ENCODE measurements at places on chromosomes 11 and 22.

DNA sequence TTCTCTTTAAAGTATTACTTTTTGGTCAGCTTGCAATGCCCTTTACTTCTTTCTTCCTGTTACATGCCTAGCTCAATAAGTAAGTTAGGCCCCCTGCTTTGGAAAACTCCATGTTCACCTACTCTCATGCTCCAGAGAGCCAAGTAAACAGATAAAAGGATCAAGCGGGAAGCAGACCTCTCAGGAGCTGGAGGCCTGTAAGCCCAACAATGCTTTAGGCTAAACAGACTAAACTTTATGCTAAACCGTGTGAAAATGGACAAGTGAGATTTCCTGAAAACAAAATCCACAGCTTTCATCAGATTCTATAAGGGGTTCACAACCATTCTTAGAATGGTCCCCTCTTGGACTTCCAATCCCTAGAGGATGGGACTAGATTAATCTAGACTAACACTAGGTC lies 40.2 kb downstream of the CELF1 start:
- no peak for DNase-seq

- no peak for DNase-seq
These were observed 31.7 kb upstream of the GRAMD4 start for GRCh38 chr22:46588279-46589140.

DNA sequence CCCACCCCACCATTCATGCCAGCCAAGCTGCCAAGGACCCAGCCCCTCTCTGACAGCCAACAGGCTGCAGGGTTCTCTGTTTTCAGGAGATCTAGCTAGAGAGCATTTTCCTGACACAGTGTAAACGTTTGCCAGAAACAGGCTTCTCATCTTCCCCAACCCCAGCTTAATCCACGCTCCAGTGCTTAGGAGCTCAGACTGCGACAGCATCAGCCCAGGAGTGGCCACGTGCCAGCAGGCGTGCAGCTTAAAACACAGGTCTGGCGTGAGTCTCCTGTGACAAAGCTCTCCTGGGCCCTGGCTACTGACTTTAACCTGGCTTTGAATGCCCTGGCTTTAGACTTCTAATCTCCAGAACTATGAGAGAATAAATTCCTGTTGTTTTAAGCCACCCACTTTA lies 66.6 kb downstream of the GALNT18 start:
- peak; percentile 79 for DNase-seq

DNA sequence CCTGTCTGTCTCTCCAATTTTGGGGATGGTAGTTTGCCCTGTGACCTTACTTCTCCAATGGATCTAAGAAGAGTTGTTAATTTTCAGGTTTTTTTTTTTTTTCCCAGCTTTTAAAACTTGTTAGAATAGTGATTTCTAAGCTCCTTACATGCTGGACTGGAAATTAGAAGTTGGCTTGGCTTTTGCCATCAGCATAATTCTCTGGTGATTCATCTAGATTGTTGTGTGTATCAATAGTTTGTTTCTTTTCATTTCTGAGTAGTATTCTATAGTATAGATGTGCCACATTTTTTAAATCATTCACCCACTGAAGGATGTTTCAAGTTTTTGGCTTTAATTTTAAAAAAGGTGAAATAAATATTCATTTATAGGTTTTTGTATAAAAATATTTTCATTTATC lies 51.4 kb downstream of the ADAMTS15 start:
- DNase-seq = no peak

- no peak for DNase-seq
These were observed 55.5 kb upstream of the USP47 start for GRCh38 chr11:11786234-11786633.

DNA sequence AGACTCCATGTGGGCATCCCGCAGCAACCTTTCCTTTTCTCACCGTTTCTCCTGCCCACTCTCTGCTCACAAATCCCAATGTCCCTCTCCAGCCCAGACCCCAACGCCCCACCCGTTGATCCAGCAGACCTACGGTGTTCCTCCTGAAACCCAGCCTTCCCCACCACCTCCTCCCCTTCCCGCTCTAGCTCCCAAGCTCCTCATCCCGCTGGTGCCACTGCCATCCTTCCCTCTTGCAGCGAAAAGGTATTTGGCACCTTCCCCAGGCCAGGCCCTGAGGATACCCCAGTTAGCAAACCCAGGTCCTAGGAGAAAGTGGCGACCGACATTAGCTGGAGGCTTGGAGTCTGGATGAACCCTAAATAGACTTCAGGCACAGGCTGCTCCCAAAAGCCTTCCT lies 84.0 kb upstream of the RTL6 start:
- DNase-seq = no peak

GRCh38 chr22:45537734-45538181 lies 35.1 kb downstream of the FBLN1 start:
- peak; percentile 61 for DNase-seq

DNA sequence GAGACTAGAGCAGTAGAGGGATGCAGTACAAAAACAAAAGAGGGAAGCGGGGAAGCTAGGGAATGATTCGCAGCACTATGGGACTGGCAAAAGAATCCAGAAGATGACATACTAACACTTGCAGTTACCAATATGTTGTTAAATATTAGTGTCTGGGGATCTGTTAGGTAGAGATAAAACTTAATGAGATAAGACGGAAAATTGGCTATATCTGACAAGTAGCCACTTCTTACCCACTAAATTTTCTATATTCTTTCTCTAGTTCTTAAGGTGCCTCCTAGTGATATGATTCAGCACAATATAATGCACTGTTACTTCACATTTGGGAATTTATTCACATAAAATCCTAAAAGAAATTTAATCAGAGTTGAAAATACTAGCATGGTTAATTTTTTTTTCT lies 30.8 kb downstream of the CCDC90B start:
- no peak for DNase-seq

DNA sequence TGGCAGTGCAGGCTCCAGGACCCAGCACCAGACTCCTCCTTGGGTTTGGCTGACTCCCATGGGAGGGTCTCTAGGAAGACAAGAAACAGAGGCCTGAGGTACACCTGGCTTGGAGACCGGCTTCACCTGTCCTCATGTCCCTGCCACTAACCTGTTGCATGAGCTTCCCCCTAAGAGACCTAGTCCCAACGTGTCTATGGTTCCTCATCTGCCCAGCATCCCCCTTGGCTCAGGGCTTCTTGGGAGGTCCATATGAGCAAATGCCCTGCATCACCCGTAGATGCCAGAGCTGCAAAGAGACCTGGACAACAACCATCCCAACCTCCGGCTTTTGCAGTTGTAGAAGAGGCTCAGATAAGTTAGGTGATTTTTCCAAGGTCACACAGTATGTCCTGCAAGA lies 123.5 kb downstream of the BUD13 start:
- peak; percentile 2 for DNase-seq

DNA sequence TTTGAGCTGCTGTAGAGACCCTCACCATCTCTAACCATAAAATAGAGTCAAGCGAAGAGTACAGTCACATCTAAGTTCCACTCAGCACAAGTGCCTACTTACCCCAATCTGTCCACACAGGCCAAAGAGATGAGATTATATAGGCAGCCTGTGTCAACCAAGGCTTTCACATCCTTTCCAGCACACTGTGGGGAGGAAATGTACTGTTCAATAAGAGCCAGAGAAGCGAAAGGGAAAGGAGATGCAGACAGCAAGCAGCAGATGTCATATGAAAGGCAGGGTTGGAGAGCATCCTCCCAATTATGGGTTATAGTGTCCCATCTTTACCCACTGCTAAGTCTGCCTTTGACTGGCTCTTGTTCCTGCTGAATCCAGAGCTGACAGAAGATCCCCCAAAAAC lies 16.4 kb downstream of the NRIP3 start:
- no peak for DNase-seq

GRCh38 chr22:43707648-43708047 lies 104.5 kb downstream of the EFCAB6 start:
- DNase-seq = no peak

- no peak for DNase-seq
These were observed 41.8 kb upstream of the KCNQ1OT1 start for GRCh38 chr11:2741377-2742131.

- DNase-seq = no peak
These were observed 7.0 kb downstream of the PPM1F start for GRCh38 chr22:21945453-21946261.

DNA sequence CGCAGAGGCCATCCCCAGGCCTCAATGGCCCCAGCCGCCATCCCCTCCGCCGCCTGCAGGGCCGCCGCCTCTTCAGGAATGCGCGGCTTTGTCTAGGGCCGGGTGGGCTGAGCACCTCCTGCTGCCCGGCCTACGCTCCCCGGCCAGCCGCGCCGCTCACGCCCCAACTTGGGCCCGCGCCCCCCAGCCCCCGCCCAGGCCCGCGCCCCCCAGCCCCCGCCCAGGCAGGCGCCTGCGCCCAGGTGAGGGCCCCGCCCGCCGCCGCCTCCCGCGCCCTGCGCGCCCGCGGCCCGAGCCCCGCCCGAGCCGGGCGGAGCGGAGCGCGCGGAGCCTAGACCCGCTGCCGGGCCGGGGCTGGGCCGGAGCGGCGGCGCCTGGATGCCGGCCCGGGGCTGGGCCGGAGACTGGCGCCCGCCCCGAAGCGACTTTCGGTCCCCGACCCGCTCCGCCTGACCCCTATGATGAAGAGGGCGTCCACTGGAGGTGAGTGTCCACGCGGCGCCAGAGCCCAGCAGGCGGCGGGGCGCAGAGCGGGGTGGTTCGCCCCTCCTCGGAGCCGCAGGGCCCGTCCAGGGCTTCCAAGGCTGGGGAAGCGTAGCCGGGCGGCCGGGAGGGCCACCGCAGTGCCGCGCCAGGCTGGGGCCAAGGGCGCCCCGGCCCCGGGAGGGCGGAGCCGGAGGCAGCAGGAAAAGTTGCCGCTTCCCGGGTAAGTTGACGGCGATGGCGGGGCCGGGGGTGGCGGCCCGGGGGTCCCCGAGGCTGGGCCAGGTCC lies 34.3 kb upstream of the PRODH start:
- DNase-seq = peak; percentile 82

DNA sequence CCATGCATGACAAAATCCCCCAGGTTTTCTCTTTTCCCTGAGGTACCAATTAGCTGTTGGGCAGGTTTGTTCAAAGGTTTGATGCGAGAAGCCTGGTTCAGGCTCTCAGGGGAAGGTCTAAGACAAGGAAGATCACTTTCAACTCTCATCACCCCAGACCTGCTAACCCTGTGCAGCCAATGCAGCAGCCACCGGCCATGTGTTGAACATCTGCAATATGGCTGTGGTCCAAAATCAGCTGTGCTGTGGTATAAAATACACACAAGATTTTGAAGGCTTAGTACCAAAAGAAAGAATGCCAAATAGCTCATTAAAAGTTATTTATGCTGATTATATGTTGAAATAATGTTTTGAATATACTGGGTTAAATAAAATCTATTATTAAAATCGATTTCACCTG lies 58.5 kb downstream of the SMCO4 start:
- DNase-seq = no peak

DNA sequence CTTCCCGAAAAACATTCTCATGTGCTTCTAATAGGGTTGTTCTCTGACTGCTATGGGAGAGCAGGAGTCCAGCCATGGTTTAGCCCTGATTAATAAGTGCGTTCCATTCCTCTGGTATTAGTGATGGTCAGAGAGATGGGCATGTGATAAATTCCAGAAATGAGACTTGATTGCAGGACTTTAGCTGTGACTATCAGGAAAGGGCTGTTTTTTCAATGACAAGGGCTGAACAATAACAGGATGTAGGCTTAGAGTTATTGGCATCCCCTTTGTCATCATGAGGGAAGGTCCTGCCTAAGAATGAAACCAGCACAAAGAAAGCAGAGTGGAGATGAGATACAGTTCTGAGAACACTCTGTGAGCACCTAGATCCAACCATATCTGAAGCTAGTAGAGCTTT lies 494.6 kb downstream of the MIAT start:
- no peak for DNase-seq

DNA sequence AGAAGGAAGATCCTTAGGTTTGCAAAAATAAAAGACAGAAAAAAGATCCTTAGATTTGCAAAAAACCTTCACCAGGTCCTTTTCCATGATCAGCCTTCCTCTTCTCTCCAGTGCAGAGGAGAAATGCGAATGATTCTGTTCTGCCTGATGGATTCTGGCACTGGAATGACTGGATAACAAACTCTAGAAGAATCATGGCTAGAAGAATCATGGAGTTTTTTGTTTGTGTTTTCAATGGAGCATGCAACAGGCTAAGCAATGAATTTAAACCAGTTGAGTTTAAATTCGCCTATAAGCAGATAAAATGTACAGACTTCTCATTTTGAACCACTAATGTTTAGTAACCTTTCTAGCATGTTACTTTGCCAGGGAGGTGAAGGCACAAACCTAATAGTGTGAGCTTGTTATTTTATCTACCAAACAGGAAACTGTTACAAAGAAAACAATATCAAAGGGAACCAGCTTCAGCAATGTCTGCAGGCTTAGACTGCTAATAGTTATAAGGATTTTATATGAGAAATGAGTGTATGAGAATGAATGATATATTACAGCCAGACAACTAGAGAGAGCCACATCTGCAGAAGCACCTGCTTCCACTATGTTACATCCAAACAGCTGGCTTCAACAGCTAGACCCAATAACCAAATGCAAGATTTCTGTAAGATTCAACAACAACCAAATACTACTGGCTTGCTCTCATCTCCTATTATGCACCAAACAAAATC lies 64.7 kb upstream of the APOA1 start:
- no peak for DNase-seq

GRCh38 chr22:42704896-42705295 lies 15.8 kb downstream of the A4GALT start:
- peak; percentile 9 for DNase-seq

DNA sequence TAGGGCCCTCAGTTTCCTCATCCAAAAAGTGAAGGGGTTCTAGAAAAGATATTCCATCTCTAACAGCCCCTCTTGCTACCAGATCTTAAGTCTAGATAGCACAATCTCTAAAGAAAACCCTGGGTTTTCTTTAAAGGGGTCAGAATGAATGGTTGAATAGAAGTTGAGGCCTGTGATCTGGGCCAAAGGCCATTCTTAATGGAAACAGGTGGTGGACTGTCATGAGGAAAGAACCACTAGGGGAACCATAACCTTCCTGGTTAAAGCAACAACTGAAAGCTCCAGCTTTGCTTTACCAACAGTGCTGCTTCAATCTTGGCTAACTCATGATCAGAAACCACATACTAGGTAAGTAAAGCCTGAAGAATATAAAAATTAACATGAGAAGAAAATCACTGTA lies 1.8 kb downstream of the CELF1 start:
- no peak for DNase-seq

DNA sequence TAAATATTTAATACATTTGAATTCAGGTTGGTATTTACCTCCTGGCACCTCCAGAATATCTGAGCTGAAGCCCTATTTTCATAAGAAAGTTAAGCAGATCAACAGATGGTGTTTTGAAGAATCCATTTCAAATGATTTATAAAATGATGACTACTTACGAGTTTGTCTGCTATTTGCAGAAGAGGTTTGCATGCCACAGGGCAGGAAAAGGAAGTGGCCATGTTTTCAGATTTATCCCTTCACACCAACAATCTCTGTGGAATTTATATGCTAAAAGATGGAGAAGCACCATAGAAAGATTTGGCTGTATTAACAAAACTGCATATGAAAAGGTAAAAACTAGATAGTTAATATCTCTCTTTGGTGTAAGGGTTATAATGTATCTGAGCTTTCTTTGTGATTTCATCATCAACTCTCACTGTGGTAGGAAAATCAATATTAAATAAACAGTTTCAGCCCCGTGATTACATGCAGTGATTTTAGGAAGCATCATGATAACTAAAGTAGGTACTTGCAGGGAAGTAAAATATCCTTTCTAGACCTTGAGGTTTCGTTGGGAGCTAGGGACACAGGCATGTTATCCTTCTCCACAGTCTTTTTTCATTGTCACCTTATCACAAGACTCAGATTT lies 2.6 kb downstream of the BMAL1 start:
- DNase-seq = no peak

GRCh38 chr22:23207729-23208393 lies 27.6 kb downstream of the BCR start:
- no peak for DNase-seq

- DNase-seq = no peak
These were observed 9.3 kb downstream of the SHISA8 start for GRCh38 chr22:41905411-41906202.

- DNase-seq = no peak
These were observed 2.4 kb downstream of the ZC3H12C start for GRCh38 chr11:110095554-110095953.

Data from D341Med (cell line).